Fibroblast of villous mesenchyme (primary cell): ENCODE measurements at places on chromosomes 3 and 15. TPM values are rescaled to one million over a fixed set of nuclear protein-coding genes. Genes with fewer than 3 reads are reported as not detected.

Gene FBXL22
- 1.3 and 2.3 TPM in 2 replicates for total RNA-seq

Gene UBE3A
- total RNA-seq, result 71.2 and 96.7 TPM in 2 replicates

- no peak for DNase-seq
Observed at GRCh38 chr3:3307491-3307890, 128.0 kb upstream of the CRBN start.

Gene NKTR
- 69.6 and 82.9 TPM in 2 replicates for total RNA-seq

GRCh38 chr15:88981244-88982215 lies 68.4 kb upstream of the MFGE8 start:
- DNase-seq, result no peak

Gene CYP1A2
- total RNA-seq, result not detected in 2 replicates

GRCh38 chr15:45451265-45451664 lies 71.3 kb downstream of the SLC30A4 start:
- DNase-seq, result no peak

DNA sequence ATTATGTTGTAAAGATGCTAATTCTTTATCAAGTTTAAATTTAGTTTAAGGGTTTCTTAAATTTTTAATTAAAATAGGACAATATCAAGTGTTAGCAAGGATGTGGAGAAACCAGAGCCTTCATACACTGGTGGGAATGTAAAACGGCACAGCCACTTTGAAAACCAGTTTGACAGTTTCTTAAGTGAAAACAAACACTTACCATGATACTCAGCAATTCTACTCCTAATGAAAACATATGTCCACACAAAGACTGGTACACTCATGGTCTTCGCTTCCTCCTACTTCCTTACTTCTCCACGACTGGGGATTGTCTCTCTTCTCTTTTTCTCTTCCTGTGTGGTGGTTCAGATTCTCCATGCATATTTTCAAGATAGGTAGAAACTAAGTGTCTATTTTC lies 9.2 kb downstream of the SKIC8 start:
- DNase-seq, result no peak

DNA sequence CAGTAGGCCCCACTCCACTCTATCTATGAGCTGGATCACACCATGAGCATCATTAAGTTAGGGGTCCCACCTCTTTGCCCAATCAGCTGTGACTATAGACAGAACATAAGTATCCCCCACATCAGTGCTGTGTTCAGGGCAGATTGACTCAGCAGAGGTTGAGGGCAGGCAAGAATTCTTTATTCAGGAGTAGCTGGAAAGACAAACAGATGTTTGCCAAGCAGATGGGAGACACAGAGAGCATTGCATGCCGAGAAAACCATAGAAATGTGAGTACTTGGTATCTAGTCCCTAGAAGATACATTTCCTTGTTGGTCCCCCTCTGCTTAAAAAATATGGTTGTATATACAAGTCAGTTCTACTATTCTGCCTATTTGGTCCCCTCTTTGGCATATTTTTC lies 440.8 kb downstream of the RAP2B start:
- no peak for DNase-seq

Gene NME9
- under 0.01 TPM in 1 of 2 replicates, not detected in the other for total RNA-seq

DNA sequence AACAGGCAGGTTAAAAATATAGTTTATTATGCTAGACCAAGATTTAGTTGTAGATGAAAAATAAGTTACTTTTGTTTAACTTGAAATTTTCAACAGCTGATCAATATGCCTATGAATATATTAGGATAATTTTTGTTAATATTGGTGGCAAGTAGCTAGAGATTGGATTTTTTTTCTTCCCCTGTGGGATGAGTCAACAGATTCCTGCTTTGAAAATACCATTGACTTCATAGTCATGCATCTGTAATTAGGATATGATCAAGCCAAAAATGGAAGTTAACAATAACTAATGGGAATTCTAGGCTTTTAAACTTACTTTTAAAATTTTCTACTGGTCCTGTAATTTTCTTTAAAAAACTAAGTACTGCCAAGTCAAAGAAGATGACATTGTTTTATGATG lies 211.7 kb downstream of the ZIC1 start:
- no peak for DNase-seq

- no peak for DNase-seq
Observed at GRCh38 chr3:115397433-115397832, 225.9 kb upstream of the GAP43 start.

DNA sequence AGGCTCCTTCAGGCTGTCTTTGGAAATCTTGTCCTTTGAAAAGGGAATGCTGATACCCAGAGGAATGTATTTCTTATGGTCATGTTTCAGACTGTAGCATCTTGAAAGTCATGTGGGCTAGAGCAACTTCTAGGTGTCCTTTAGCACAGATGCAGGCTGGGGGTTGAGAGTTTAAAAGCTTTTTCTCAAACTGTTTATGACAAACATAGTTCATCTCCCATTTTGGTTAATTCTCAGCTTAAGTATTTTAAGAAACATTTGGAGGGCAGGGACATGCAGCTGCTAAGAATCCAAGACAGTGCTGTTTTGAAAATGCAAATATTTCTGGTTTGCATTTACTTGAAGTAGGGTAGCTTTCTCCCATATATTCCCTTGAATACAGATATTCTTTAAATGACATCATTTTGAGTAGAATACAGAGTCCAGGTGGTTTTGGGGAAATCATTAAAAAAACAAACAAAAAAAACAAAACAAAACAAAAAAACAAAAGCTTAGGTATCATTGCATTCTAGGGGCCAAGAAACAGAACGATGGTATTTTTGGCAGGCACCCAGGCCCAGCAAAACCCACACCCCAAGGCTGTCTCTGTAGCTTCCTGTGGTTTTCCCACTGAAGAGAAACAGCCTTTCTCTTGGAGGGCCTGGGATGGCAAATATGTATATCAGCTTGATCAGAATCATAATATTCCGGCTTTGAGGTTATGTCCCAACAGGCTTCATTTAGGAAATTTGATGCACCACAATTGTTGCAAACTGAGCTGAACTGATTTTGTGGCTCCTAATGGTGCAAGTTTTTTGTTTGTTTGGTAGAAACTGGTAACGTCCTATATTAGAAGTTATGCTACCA lies 120.0 kb downstream of the ATG7 start:
- DNase-seq, result peak; percentile 91

- DNase-seq, result no peak
Observed at GRCh38 chr15:80491163-80491847, 87.1 kb downstream of the ARNT2 start.

DNA sequence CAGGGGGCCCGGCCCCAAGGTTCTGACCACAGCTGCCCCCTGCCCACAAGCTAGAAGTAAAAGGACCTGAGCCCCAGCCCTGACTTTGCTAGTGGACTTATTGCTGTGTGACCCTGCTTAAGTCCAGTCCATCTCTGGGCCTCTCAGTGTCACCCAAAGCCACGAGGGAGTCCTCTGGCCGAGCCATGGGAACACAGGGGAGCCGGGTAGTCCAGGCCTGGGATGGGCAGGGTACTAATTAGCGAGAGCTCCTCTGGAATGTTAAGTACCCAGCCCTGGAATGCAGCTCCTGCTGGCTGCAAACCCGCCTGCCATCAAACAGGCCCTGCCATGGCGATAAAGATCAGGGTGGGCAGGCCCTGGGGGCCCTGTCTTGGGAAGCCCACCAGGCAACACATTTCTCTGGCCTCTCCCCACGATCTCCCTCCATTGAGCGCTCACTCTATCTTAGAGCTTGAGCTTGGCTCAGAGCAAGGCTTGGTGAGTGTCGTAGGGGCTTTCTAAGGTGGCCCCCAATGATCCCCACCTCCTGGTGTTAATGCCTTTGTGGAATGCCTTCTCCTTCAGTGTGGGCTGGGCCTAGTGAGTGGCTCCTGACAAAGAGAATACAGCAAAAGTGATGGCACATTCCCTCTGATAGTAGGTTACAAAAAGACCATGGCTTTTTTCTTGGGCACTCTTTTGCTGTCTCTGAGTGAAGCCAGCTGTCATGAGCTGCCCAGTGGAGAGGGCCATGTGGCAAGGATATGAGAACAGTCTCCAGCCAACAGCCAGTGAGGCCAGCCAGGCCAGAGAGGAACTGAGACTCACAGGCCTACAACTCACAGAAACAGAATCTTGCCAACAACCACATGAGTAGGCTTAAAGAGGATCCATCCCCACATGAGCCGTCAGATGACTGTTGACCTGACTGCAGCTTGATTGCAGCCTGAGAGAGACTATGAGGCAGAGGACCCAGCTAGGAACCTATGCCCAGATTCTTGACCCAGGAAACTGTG lies 133.1 kb downstream of the SMAD6 start:
- peak; percentile 38 for DNase-seq

Gene SLC7A14
- total RNA-seq, result 1.6 and 2.2 TPM in 2 replicates

DNA sequence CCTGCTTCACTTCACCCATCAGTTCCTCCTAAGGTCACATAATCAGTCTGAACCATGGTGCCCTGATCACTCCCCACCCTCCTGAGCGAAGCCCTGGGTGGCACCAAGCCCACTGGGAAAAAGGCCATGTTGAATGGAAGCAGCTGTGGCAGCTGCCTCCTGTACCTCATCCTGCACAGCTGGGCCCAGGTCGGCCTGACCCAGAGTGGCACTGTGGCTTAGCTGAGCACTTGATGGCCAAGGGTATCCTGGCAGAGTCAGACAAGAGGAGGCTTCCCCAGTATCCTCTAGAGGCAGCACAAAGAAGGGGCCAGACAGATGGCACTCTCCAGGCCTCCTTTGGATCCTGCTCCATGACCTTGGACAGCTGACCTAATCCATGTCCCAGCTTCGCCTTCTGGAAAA lies 68.4 kb downstream of the TLE3 start:
- DNase-seq, result no peak

DNA sequence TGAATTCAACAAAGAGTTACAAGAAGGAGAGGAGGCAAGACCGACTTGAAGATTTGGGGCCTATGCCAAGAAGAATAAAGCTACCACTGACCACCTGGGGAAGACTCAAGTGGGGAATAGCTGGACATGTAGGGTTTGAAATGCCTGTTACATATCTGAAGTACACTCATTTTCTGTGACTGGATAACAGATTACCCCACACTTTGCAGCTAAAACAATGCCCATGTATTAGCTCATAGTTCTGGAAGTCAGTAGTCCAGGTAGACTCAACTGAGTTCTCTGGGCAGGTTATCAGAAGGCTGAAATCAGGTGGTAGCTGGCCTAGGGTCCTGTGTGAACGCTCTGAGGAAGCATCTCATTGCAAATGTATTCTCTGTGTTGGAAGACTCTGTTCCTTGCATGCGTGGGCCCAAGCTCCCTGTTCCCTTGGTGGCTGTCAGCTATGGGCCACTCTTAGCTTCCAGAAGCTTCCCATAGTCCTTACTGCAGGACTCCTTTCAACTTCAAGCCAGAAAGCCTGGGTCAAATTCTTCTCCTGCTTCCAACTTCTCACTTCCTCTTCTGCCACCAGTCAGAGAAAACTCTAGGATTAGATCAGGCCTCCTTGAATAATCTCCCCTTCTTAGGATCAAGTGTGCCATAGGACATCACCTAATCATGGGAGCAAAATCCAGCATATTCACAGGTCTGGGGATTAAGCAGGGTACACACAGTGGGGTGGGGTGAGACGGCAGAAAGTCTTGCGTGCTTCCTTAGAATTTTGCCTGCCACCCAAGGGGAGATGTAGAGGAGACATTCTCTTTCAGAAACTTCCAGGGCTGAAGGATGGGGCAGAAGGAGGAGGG lies 187.8 kb downstream of the SHQ1 start:
- no peak for DNase-seq

Gene TIGIT
- under 0.01 TPM in 1 of 2 replicates, not detected in the other for total RNA-seq
